ENCODE measurements at places on chromosomes 16 and 17.
A peak's percentile ranks its signal among the peaks of the same experiment; 100 is the strongest.

GRCh38 chr17:47935961-47936360 is 5.4 kb upstream of the PNPO start:
- peak; percentile 74 for DNase-seq

DNA sequence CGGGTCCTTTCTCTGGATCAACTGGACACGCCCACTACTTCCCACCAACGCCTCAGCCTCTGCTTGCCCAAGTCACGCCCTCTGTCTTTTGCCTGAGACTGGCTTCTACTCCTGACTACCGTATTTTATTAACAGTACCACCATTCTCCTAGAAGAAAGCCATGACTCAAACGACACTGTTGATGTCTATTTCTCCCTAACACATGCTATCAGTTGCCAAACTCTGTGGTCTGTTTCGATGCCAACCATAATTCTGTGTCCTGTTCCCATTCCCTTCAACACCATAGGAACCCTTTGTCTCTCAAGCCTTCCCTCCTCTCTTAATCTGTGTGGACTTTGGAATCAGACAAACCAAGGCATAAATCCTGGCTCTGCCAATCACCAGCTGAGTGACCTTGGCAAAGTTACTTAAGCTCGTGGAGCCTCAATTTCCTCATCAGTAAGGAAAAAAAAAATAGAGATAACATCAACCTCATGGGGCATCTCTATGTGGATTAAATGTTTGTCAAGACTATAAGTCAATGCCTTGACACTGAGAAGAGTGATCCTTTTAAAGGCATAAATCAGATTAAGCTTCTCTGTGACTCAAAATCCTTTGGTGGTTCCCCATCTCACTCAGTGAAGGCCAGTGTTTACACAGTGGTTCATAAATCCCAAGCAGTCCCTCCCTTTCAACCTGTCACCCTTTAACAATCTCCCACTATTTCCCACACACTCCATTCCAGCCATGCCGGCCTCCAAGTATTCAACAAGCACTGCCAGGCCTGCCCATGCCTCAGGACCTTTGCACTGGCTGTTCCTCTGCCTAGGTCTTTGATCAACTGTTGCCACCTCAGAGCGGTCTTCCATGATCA is 45.6 kb downstream of the ERN1 start:
- DNase-seq, result no peak

GRCh38 chr17:82152114-82152513 is 54.1 kb upstream of the FASN start:
- DNase-seq, result no peak

GRCh38 chr16:6897876-6898485 is 434.7 kb upstream of the RBFOX1 start:
- DNase-seq, result no peak

DNA sequence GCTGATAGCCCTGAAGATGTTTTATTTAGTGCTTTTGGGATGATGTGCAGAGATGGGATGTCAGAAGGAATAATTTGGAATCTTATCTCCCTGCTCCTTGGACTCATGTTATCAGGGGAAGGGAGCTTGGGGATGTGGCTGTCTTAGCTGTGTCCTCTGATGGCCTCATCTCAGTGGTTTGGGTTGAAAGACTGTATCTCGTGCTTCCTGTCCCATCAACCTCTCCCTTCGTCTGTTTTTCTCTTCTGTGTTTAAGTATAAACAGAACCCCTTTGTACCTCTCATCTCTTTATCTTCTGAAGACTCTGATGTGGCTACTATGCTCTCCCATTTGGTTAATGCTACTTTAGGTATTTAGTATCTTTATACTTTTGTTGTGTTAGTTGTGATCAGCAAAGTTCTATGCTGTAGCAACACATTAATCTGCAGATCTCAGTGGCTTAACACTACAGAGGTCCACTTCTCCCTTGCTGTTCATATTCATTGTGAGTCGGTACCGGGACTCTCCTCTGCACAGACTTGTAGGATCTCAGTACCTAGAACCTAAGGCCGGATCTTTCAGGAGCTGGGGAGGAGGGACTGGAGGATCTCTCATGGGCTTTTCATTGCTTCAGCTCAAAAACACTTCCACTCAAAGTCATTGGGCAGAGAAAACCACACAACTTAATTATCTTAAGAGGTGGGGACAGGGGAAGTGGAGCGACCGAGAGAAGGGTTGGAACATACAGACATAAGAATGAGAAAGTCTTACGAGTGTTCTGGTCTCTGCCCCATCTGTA is 28.8 kb downstream of the PRKCA start:
- DNase-seq, result no peak

DNA sequence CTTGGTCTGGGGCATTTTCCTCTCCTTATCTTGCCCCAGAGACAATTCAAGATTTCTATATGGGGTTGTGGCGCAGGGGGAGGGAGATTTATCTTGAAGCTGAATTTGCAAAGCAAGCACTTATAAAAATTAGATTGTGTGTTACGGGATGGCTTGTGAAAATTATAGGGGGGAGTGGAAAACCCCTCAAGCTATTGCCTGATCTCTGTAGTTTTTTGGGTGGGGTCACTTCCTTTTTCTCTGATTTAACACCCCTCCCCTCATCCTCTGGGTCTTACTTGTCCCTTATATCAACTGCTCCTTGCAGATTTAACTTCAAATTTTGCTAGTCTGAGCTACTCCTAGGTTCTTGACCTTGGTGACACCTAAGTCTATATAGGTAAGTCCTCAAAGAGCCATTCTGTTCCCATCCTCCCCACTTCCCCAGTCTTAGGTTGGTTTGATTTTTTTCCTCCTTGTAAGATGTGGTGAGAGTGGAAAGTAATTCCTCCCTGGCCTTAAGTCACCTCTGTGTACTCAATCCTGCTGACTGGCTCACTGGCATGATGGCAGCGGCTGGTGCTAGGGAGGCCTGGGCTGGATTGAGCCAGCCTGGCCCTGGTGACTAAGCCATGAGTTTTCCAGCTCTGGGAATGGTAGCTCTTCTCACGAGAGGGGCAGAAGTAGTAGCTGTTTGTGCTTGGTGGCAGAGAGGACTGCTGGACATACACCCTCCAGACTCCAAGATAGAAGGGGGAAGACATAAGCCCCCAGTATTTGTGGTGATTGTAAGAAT is 2.3 kb downstream of the ARL4D start:
- peak; percentile 79 for DNase-seq

- no peak for DNase-seq
Measured at GRCh38 chr16:27340654-27341053, 26.9 kb downstream of the IL4R start.

DNA sequence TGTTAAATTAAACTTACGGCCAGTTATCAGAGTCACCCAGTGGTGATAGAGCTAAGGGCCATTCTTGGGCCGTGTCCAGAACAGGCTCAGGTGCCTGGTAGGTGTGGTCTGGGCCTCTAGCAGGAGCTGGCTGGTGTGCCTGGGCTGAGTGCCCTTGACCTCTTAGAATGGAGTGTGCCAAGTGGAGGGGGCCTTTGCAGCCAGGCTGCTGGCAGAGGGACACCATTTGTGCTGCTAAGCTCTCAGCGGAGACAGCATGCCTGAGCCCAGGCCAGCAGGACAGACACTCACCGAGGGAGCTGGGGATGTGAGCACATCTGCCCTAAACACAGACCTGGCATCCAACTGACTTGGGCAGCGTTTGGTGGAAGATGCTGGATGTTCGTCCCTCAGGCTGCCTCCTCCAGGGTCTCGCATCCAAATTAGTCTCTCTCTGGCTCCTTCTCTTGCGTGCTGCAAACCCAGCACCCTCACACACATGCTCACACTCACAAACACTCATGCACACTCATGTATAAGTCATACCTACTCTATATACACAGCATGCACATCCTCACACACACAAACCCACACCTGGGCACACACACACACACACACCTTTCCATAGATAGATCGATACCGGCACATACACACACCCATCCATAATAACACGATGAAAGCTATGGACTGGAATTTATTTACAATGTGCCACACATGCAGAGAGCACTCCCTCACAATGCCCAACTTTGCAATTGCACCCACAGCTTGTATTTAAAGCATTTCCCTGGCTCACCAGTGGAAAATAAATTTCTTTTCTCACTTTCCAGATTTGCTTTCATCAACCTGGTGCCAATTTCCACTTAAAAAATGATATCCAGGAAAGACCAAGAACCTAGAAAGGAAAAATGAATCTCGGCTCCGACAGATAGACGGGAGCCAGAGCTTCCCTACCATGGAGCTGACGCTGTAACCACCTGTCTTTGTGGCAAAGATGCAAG is 33.6 kb upstream of the CDH5 start:
- no peak for DNase-seq

DNA sequence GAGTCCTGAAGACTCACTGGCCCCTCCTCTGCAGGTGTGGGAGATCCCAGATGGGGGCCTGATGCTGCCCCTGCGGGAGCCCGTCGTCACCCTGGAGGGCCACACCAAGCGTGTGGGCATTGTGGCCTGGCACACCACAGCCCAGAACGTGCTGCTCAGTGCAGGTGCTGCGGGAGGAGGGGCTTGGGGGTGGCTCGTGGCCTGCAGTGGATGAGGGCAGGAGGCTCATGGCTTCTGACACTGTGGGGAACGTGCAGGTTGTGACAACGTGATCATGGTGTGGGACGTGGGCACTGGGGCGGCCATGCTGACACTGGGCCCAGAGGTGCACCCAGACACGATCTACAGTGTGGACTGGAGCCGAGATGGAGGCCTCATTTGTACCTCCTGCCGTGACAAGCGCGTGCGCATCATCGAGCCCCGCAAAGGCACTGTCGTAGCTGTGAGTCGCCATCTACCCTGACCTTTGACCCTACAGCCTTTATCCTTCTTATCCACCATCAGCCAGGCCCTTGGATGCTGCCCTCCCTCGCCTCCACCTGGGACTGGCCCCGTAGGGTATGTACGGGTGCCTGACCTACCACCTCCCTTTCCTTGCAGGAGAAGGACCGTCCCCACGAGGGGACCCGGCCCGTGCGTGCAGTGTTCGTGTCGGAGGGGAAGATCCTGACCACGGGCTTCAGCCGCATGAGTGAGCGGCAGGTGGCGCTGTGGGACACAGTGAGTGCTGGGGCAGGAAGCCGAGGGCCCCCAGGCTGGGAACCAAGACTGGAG is 3.6 kb downstream of the CORO1A start:
- peak; percentile 29 for DNase-seq

GRCh38 chr17:56887105-56887504 is 26.7 kb downstream of the TRIM25 start:
- no peak for DNase-seq

DNA sequence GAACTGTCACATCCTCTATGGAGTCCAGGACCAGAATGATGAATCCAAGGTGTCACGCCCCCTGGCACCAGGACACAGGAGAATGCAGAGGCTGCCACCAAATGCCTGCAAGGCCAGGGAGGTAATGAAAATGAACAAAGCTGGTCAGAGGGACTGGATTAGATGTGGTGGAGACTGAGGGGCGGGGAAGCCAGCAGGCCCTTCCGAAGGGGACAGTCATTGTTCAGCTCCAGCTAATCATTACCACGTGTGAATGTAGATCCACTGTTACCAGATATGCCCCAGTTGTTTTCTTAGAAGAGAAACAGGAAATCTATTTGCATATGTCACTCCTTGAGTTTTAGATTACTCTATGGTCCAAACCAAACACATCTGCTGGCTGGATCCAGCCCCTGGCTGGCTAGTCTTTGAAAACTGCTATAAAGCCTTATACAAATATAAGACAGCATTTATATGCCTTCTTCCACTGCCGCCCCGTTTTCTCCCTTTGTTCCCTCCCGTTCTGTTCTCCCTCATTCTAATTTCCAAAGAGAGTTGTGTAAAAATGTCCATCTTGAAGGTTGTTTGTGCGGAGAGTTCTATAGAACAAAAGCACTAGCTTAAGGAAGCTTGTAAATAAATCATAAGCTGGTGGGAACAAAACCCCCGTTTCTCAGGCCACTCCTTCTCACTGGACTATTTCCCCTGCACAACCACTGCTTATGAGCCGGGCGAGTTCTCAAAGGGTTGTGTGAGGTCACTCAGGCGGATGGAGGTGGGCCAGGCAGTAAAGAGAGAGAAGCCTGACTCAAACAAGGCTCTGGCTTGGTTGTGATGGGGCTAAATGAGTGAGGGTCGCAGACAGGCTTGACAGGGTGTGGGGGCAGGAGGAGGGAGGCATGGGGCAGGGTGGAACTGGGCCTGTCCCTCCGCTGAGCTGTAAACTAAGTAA is 14.2 kb downstream of the CRYM start:
- DNase-seq, result peak; percentile 74

DNA sequence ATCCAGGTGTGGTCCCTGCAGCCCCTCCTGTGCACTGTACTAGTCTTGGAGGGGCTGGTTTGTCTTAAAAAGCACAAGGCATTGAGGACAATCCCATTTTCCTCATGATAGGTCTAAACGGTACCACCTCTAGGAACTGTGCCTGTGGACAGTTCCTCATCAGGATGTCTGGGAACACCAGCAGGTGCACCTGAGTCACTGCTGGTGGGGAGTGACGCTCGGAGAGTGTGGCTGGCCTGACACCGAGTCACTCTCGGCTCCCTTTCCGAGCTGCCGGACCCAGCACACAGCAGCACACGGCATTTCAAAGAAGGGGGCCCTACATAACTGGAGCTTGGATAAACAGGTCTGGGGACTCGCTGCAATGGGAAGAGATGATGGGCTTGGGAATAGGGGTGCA is 25.6 kb downstream of the LRRC75A start:
- no peak for DNase-seq

DNA sequence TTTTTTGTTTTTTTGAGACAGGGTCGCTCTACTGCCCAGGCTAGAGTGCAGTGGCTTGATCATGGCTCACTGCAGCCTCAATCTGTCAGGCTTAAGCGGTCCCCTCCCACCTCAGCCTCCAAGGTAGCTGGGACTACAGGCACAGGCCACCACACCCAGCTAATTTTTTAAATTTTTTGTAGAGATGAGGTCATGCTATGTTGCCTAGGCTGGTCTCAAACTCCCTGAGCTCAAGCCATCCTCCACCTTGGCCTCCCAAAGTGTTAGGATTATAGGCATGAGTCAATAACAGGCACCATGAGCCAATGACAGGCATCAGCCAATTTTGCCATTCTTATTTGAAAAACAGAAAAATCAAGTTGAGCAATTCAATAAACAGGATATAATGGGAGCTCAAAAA is 125.0 kb downstream of the SPAG9 start:
- DNase-seq, result no peak

DNA sequence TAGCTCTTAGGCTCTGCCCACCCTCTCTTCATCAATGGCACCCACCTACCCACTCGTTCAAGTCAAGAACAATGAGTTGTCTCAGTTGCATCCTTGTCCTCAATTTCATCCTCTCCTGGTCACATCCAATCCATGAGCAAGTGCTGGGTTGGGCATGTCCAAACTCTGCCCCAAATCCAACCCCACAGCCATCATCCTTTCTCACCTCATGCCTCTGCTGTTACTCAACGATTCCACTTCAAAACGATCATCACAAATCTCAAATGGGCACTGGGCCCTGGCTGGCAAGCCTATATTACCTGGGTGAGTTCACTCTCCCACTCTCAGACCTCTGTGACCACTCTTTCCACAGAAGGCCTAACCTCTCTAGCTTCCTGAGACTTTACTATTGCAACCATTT is 12.0 kb upstream of the TEX2 start:
- no peak for DNase-seq

DNA sequence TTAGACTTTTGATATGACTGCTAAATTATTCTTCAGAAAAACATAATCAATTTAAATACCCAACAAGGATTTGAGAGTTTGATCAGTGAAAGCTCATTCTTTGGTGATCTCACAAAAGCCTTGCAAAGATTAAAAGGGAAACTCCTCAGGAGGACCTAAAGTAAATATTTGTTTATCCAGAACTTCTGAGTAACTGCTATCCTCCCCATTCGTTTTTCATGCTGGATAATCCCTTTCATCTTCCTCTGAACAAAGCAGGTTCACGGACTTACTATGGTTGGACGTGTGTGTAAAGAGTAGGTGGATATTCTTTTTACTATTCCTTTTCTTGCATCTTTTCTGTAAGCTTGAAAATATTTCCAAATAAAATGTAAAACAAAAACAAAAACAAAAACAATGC is 124.7 kb downstream of the CPPED1 start:
- DNase-seq, result no peak
